ENCODE measurements at places on chromosomes 13 and 19.

DNA sequence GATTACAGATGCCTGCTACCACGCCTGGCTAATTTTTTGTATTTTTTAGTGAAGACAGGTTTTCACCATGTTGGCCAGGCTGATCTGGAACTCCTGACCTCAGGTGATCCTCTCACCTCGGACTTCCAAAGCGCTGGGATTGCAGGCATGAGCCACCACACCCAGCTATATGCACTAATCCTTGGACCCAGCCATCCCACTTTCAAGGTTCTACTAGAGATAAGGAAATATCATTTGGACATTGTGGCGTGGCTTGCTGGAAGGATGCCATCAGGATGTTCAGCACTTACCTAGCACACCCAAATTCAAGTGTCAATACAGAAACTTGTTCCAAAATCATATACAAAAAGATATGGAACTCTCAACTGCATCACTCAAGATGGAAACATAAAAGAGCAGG, 136.4 kb downstream of the ABCC4 start:
- DNase-seq: no peak

- no peak for DNase-seq
Measured at GRCh38 chr19:4578552-4579248, 19.2 kb upstream of the SEMA6B start.

DNA sequence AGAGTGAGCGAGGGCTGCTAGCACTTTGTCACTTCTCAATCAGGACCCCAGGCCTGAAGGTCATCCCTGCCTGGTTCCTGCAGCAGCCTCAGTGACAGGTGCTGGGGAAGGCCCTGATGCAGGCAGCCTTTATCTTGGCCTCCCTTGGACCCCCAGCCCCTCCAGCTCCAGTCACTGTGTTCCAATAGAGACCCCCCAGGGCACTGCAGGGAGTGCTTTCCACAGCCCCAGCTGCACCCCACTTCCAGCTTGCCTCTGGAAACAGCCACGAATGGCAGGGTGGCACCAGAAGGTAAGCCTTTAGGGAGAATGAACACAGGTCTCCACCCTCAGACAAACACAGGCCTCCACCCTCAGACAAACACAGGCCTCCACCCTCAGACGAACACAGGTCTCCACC, 241.6 kb upstream of the SGCG start:
- no peak for DNase-seq

- no peak for DNase-seq
Measured at GRCh38 chr19:28880735-28881401, 332.1 kb downstream of the UQCRFS1 start.

DNA sequence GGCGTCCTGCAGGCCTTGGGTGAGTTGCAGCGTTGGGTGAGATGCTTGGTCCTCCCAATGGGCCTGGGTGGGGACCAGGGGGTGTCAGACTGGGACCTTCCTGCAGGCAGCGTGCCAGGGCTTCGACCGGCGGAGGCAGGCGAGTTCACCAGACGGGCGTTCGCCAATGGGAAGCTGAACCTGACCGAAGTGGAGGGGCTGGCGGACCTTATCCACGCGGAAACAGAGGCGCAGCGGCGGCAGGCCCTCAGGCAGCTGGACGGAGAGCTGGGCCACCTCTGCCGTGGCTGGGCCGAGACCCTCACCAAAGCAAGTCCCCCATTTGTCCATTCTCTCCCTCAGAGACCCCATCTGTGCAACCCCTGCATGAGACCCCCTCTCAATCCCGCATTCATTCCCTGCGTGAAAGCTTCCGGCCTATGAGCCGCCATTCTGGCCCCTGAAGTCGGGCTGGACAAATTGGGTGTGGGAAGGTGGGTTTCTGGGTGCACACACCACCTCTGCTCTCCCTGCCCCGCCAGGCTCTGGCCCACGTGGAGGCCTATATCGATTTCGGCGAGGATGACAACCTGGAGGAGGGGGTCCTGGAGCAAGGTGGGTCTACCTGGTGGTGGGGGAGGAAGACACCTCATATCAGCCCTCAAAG, 1.2 kb downstream of the GTPBP3 start:
- no peak for DNase-seq

All from activated naive CD4-positive, alpha-beta T cell treated with anti-CD3 and anti-CD28 coated beads, Interleukin-2, amount 10 ng/mL, durations not matched to agents 7 days and 5 days (primary cell).